ENCODE measurements at places on chromosomes 12 and 14.

GRCh38 chr12:107605293-107605692 is 80.3 kb upstream of the PWP1 start:
- no peak for DNase-seq

DNA sequence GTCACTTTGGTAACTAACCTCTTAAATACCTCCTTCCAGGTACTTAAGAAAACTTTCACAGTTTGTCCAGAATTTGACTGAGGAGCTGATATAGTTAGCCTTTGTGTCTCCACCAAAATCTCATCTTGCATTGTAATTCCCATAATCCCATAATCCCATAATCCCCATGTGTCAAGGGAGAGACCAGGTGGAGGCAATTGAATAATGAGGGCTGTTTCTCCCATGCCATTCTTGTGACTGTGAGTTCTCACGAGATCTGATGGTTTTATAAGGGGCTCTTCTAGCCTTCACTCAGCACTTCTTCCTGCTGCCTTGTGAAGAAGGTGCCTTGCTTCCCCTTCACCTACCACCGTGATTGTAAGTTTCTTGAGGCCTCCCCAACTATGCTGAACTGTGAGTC is 7.8 kb upstream of the NOVA1 start:
- no peak for DNase-seq

- DNase-seq, result peak; percentile 19
These were observed 31.1 kb upstream of the MON2 start for GRCh38 chr12:62435303-62436163.

DNA sequence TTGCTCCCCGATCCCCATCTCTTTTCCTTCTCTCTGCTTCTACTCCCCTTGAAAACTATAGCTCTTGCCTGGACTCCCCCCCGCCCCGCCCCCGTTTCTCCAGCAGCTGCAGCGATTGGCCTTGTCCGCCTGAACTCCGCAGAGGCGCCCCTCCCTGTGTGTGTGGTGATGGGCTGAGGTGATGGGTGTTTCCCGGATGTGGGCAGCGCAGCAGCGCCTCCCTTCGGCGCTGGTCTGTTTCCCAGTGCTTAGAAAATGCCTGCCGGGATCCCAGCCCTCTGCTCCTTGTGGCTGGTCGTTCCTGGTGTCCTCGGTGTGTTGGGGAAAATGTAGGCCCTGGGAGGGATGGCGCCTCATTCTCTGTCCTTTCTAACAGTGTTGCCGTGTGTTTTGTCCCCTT is 43.3 kb downstream of the GALNT8 start:
- peak; percentile 13 for DNase-seq

DNA sequence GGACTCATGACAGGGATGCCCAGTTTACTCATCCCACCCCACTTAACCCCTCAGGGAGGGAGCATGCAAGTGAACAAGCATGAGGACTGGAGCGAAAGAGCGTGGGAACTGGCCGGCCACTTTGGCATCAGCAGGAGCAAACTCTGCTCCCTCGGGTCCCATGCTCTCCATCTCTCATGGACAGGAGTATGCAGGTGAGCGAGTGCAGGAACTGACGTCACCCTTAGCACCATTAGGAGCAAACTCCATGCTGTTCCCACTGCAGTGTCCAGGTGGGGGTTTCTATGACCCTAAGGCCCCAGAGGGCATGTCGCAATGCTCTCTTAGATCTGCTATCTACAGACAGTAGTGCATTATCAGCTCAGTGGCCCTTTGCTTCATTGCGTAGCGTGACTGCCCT is 821.8 kb upstream of the LRFN5 start:
- DNase-seq, result no peak

DNA sequence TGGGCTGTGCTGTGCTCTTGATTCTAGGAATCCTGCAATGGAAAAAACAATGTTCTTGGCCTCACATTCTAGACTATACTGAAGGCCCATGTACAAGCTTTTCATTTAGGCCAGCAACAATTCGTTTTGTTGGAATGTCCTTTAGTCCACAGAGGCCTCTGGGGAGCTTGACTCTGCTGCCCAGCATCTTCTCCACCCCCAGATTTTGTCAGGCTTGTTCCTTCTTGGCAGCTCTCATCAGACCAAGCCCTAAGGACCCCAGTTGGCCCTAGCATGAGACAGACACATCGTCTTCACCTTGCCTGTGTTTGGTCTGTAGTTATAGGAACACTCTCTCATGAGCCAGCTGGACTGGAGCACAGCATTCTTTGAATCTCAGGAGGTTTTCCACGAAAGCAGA is 300.1 kb downstream of the VRK1 start:
- no peak for DNase-seq

DNA sequence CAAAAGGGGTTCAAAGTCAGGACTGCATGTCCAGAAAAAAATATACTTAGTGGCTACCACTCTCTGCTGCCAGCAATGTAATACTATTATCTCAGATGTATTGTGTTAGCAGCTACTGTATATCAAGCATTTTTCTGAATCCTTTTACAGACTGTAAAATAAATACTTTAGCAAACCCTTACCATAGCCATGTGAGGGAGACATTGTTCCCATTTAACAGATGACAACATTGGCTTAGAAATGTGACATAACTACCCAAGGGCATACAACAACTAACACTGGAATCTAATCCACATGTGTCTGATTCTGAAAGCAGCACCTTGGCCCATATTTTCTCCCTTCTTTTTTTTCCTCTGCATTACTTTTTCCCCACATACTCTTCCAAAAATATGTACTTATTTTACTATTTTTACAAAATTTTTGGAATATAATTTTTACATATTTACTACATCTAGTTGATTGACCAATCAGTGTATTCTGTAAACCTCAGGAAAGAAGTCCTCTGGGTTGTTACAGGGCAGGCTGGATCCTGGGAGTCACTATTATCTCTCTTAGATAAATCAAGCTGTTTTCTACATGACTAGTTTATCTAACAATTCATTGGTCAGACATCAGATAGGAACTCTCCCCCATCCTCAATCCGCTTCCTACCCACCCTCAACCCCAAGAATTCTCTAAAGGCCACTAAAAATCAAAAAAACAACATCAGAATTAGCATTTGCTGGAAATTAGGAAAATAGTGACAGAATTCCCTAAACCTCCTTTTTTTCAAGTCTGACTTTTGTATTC is 154.1 kb downstream of the BTG1 start:
- no peak for DNase-seq

DNA sequence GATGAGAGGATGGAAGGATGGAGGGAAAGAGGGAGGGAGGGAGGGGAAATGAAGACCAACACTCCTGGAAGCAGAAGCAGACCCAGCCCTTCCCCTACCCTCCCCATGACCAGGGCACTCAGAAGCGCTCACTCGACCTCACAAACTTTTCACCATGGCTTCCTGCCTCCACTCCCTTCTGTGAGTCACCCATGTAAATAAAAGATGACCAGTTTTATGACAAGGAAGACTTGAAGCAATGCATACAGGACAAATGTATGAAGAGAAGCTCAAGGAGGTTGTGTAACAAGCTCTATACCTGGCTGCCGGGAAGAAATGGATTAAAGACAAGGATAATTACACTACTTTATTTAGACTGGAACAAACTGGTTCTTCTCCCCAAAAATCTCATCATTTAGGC is 63.8 kb downstream of the CDC42BPB start:
- DNase-seq, result no peak

DNA sequence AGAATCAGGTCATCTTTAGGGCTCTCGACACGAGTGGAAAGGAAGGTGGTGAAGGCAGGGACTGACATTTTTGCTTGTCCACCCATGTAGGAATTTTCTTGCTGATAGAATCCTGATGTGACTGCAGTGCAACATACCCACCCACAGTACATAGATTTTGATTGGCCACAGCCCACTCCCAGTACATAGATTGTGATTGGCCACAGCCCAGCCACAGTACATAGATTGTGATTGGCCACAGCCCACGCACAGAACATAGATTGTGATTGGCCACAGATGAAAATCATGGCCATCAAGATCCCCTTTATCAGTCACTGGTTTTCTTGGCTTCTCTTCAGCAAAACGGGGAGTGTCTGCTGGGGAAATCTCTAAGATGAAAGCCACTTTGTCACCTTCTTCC is 1041.5 kb downstream of the AACS start:
- DNase-seq, result no peak

DNA sequence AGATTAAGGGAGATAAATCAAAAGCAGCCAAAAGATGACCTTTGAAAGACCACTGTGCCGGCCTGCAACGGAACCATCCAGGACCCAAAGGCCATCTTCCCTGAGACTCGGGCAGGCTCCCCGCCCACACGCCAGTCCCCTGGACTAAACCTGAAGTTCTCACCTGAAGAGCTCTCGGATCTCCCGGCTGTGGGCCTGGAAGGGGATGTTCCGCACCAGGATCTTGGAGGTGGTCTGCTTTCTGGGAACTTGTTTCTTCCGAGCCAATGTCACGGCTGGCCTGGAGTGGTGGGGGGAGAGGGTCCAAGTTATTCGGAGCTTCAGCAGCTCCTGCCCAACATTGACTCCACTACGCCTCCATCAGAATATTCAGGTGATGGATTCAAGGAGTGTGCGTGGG is 51.3 kb downstream of the RBM19 start:
- DNase-seq, result no peak

DNA sequence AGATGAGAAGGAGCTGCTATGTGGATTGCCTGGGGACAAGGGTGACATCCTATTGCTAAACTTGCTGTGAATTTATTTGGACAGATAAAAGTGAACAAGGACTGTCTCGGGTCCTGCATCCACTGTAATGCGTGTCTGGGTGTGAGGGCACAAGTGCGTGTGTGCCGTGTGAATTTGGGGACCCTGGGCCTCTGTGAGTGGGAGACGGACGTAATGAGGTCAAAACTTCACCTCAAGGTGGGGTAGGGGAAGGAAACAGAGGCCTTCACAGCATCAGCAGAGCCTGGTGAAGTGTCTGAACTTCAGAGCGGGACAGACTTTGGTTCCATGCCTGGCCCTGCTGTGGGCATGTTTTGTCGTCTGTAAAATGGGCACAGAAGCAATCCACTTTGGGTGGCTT is 14.8 kb downstream of the ASB2 start:
- no peak for DNase-seq

DNA sequence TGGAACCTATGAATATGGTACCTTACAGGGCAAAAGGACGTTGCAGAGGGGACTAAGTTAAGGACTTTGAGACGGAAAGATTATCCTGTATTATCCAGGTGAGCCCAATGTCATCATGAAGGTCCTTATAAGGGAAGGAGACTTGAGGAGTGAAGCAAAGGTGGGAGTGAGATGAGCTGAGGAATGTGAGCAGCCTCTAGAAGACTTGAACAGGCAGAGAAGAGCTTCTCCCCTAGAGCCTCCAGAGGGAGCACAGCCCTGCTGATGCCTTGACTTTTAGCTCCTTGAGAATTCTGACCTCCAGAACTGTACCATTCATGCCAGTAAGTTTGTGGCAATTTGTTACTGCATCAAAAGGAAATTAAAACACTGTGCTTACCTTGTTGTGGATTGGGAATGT is 41.8 kb upstream of the DCD start:
- peak; percentile 22 for DNase-seq

- no peak for DNase-seq
These were observed 95.5 kb downstream of the TMX1 start for GRCh38 chr14:51335531-51335930.

- no peak for DNase-seq
These were observed 18.6 kb downstream of the AGAP2 start for GRCh38 chr12:57719777-57720605.

- DNase-seq, result no peak
These were observed 86.5 kb upstream of the PTPRR start for GRCh38 chr12:71007020-71007419.

DNA sequence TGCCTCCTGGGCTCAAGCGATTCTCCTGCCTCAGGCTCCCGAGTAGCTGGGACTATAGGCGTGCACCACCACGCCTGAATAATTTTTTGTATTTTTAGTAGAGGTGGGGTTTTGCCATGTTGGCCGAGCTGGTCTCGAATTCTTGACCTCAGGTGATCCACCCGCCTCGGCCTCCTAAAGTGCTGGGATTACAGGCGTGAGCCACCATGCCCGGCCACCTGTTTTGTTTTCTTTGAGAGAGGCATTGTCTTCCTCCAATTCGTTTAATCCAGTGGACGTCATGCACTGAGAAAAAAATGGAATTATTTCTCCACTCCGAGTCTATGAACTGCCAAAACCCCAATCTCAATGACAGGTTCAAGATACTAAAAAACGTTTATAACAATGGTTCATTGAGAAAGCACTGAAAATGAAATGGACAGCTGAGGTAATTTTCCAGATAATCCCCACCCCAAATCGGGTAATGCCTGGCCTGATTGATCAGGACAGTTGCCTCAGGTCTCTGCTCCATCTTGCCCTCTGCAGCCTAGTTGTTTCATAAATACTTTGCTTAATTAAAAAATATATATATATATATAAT is 132.7 kb upstream of the PARP11 start:
- no peak for DNase-seq

GRCh38 chr12:115984616-115985015 is 292.9 kb downstream of the MED13L start:
- no peak for DNase-seq

GRCh38 chr12:68980476-68981212 is 47.7 kb upstream of the CPM start:
- DNase-seq, result no peak

Measured in HEK293T (cell line).